ENCODE measurements at places on chromosomes 3 and 15.

DNA sequence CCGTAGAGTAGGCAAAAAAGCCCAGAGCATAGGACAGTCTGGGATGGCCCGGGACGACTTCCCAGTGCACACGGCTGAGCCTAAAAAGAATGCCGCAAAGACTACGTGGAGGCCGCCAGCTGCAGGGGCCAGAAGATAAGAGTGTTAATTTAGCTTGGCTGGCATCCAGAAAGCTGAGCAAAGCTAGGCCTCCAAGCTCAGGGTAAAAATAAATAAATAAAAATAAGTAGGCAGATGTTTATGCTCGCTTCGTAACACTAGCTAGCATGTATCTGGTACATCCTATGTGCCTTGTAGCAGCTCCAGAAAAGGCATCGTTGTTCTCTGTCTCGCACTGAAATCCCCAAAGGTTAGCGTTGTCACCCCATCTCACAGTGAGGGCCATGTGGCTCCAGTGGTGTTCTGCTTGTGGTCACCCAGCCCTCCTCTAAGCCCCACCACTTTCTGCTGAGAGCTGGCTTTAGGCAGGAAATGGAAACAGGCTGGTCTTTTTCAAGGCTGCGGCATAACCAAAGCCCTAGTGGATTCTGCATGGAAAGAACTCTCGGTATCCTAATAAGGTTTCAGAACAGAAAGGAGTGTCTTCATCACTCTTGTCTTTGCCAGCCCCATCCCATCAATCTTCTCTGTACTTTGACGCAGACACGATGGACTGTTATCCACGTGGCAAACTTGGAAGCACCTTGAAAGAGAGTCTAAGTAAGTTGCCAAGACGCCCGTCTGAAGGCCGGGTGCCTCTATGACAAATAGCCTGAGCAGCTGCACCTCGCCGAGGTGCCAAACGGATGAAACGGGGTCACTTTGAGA is 58.1 kb upstream of the MEF2A start:
- no peak for DNase-seq

DNA sequence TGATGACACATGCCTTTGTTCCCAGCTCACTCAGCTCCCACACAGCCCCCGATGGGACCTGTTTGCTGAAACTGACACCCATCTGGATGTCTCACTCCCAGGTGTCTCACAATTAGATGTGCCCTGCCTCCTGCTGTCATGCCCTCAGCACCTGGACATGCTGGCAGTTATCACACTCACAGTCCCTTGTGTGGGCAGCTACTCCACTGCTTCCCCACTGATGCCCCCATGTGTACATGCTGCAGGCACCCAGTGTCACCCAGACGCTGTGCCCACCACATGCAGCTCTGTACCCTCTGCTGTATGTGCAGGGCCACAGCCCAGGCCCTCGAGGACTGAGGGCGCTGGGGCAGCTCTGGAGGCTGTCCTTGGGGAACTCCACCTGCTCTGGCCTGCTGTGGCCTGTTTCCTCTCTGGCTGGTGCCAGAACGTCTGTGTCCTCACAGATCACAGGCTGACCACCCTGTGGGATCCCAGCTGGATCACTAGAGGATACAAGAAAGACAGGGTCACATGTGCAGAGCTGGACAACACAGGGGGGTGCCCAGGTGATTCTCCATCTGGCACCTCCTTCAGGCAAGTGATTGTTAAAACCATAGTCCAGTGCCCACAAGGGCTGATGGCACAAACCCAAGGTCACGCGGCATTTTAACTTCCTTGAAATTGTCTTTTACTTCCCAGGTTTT is 14.0 kb downstream of the C3orf22 start:
- no peak for DNase-seq

- no peak for DNase-seq
Measured at GRCh38 chr15:85711580-85712192, 83.0 kb downstream of the KLHL25 start.

- DNase-seq: no peak
Measured at GRCh38 chr3:175384569-175384968, 525.4 kb downstream of the NAALADL2 start.

GRCh38 chr3:33099701-33100100 is 2.8 kb upstream of the GLB1 start:
- no peak for DNase-seq

DNA sequence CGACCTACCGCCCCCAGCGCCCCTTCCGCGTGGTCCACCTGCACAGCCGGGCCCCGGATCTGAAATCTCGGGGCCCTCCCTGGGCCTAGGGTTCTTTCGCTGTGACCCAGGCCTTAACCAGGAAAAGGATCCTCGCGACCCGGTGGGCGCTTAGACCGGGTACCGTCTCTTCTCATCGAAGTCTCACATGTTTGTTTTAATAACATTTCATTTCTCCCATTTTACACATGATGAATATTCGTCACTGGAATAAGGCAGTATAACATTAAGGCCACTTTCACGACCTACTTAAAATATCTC is 277 bp upstream of the DALRD3 start:
- no peak for DNase-seq

- no peak for DNase-seq
Measured at GRCh38 chr3:150247441-150247840, 160.7 kb upstream of the TSC22D2 start.

DNA sequence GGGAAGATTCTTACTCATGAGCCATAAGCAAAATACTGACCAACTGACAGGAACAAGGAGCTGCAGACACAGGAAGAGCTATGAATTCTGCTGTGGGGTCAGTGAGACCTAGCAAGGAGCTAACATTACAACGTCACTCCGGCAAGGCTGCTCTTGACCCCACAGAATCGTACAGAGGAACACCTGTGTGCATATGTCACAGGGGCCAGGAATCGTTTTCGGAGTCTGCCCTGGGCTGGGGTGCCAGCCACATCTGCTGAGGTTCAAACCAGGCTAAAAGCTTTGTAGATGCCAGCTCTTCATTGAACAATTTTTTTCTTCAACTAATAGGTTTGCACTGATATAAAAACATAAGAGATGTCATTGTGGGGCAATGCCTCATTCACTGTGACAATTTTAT is 82.6 kb downstream of the LRRK1 start:
- DNase-seq: no peak

DNA sequence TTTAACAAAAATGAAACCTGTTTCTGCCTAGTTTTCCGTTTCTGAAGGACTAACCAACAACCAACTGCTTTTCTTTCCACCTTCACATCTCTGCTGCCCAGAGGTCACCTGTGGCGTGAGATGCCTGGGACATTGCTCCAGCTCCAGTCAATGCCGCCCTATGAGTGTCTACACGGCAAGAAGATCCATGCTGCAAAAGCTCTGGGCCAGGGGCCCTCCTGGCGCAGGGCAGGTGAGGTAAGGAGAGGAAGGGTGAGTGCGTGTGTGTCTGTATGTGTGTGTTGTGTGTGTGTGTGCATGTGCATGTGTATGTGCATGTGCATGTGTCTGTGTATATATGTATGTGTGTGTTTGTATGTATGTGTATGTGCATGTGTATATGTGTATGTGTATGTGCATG is 131.4 kb downstream of the NSMCE3 start:
- DNase-seq: no peak

- no peak for DNase-seq
Measured at GRCh38 chr3:122730240-122730639, 49.6 kb downstream of the PARP14 start.

DNA sequence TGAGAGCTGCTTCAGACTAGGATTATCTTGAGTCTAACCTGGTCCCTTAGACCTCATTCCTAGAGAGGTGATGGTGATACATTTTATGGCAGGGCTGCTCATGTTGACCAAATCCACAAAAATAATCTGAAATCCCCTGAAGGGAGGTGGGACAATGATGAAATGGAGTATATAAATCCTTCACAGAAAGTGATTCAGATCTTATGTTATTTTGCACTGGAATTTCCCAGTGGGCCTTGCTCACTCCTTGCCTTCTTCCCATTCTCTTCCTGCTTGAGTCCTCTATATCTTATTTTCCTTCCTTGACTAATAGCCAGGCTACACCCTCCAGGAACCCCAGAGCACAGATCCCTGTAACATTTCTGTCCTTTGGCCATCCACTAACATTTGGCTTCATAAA is 10.4 kb upstream of the TMEM202 start:
- DNase-seq: no peak

- DNase-seq: no peak
Measured at GRCh38 chr3:42090973-42091731, at the start of gene TRAK1. Gene TRAK1, plus strand, starts transcription at chr3:42091357. Its CDS starts 113 bp downstream, at chr3:42091470.

GRCh38 chr3:52370531-52370930 is 54.4 kb downstream of the DNAH1 start:
- no peak for DNase-seq

DNA sequence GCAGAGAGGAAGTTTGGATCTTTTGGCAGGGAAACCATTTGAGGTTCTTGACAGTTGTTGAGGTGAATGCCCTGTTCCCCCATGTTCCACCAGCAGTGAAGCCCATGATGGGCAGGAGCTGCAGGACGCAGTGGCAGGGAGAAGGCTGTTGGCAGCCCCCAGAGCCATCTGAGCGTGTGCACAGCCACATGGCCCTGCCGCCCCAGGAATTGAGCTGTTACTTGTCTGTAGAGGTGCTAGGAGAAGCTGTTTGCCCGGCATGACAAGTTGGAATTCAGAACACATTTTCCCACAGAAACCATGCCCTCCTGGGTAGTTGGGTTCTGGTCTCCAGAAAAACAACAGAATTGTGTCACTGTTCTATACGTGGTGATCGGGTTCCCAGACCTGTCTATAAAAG is 218.2 kb upstream of the NR2E3 start:
- DNase-seq: no peak

- no peak for DNase-seq
Measured at GRCh38 chr15:69613988-69614387, 161.4 kb downstream of the RPLP1 start.

GRCh38 chr3:176562331-176562730 is 635.0 kb downstream of the TBL1XR1 start:
- no peak for DNase-seq

DNA sequence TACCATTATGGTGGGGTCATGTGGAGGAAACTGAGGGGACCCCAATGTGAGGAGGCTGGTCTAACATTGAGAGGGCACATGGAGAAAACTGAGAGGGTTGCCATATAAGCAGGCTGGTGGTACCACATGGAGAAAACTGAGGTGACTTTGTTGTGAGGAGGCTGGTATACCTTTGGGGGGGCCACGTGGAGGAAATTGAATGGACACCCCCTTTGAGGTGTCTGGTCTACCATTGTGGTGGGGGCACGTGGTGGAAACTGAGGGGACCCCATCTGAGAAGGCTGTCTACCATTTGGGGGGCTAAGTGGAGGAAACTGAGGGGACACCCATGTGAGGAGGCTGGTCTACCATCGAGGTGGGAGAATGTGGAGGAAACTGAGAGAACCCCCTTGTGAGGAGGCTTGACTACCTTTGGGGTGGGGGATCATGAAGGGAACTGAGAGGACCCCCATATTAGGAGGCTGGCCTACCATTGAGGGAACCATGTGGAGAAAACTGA is 163.8 kb downstream of the FBLN2 start:
- no peak for DNase-seq

DNA sequence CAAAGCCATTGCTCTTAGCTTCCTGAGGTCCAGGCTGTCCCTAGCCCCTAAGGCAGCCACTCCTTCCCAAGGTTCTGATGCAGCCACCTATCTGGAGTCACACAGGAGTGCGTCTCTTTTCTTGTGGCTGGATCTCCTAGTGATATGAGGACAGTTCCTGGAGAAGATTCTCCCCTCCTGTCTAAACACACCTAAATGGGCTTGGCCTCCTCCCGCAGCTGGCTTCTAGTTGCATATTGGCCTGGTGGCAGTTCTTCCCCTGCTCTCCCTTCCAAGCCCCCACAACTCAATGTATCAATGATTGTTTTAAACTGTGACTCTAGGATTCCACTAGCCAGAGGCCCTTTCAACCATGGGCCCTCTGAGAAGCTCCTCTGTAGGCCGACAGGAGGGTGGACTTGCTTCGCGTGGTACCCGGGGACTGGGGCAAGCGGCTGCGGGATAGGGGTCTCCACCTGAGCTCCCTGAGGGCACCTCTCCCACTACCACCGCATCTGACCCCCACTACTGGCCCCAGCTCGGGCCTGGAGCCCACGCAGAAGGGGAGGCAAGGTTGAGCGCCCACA is 1.4 kb downstream of the ITGA11 start:
- DNase-seq: no peak

GRCh38 chr15:55770806-55771205 is 27.9 kb upstream of the PRTG start:
- no peak for DNase-seq

DNA sequence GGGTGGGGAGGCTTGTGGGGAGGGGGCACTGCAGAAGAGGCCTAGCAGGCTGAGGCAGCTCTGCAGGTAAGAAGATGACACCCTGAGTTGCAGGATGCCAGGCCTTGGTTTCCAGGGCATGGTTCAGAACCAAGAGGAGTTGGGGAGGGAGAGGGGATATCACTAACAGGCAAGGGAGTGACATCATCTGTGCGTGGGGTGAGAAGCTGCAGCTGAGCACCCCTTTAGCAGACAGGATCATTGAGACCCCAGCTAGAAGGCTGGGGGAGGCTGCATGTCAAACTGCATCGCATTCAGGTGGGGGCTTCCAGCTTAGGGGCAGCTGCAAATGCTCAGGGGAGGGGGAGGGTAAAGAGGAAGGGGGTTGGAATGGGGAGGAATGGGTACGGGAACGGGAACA is 23.0 kb downstream of the CACNA2D2 start:
- DNase-seq: no peak

- DNase-seq: no peak
Measured at GRCh38 chr15:65032801-65033537, 3.5 kb upstream of the MTFMT start.

- DNase-seq: no peak
Measured at GRCh38 chr3:9404680-9405079, 7.3 kb downstream of the SETD5 start.

- no peak for DNase-seq
Measured at GRCh38 chr3:13706886-13707285, 158.0 kb downstream of the FBLN2 start.

DNA sequence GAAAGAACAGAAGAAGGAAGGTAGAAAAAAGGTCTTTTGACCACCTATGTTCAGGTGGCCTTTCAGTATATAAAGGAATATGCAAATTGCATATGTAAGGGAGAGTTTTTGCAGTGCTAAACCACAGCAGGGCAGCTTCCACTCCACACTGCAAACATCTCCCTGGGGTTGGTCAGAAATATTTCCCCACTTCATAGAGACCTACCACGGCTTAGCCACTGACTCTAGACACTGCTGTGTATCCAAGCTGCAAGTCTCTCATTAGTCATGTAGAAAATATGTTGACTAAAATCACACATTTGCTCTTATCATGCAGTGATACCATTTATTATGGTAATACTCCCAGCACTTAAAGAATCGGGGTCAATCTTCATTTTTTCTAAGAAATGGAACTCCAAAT is 214.9 kb upstream of the NR2F2 start:
- no peak for DNase-seq

- DNase-seq: no peak
Measured at GRCh38 chr3:8516047-8516661, 14.5 kb downstream of the LMCD1 start.

GRCh38 chr3:52089691-52090090 is 33.3 kb upstream of the DUSP7 start:
- DNase-seq: no peak

GRCh38 chr3:29282427-29283230 is 1.8 kb downstream of the RBMS3 start:
- no peak for DNase-seq
